Natural killer cell treated with Interleukin-12 subunit alpha and Interleukin-12 subunit beta and Interleukin-15 and Interleukin-18, amount 100 ng/mL, for 72 hours (primary cell): ENCODE measurements at places on chromosomes 2 and 18. TPM values are rescaled to one million over a fixed set of nuclear protein-coding genes. Genes with fewer than 3 reads are reported as not detected.

DNA sequence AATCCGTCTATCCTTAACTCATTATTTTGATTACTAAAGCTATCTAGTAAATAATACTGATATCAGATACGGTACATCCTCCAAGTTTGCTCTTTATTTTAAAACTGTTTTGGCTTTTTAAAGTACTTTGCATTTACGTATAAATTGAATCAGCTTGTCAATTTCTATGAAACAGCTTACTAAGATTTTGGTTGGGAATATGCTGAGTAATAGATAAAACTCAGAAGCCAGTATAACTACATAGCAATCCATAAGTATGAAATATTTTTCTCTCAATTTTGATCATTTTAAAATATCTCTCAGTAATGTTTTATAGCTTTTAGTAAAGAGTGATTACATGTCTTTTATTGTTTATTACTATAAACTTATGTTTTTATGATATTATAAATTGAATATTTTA, 116.2 kb upstream of the SOX11 start:
- no peaks in the 10 kb centered on the region for H3K36me3 ChIP-seq
- H3K27ac ChIP-seq: no peak overlapping the region
- no peak for DNase-seq
- no peaks in the 10 kb centered on the region for H3K27me3 ChIP-seq
- H3K4me3 ChIP-seq: no peak overlapping the region

DNA sequence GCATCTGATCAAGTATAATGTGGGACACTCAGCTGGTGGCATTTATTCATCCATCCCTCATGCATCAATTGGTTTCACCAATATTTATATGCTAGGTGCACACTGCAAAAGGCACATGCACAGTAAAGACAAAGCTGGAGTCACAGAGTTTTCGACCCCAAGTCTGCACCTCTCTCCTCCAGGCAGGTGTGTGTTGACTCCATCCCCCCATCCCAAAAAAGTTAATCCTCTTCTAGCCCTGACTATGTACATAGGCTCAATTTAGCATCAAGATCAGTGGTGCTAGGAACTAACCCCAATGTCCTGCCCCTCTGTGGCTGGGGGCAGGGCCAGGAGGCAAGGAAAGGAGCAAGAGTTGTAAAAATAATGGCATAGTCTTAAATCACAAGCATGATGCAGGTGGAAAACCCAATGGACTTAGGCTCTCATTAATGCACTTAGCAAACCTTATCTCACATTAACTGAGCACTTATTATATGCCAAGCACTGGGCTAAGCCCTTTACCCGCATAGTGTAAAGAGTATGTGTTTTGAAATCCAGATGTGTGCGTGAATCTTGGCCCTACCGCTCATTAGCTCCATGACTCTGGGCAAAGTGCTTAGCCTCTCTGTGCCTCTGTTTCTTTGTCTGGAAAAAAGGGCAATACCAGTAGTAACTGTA, 3.1 kb downstream of the EVA1A start:
- peaks cover 36% of the 10 kb centered on the region for H3K27me3 ChIP-seq
- H3K4me1 ChIP-seq: no peaks in the 10 kb centered on the region
- no peaks in the 10 kb centered on the region for H3K36me3 ChIP-seq
- no peak overlapping the region for H3K27ac ChIP-seq
- DNase-seq: no peak

GRCh38 chr2:205996161-205996560, 89.8 kb downstream of the INO80D start:
- DNase-seq: no peak
- peaks cover 5% of the 10 kb centered on the region for H3K36me3 ChIP-seq
- H3K4me3 ChIP-seq: no peak overlapping the region
- H3K4me1 ChIP-seq: peaks cover 11% of the 10 kb centered on the region
- H3K27ac ChIP-seq: no peak overlapping the region

GRCh38 chr2:119158563-119159347, at the start of gene C1QL2:
Gene C1QL2, minus strand, starts transcription at chr2:119158751. Its CDS starts 482 bp downstream, at chr2:119158269.
- H3K27me3 ChIP-seq: peaks cover 51% of the 10 kb centered on the region
- no peaks in the 10 kb centered on the region for H3K4me1 ChIP-seq
- no peaks in the 10 kb centered on the region for H3K36me3 ChIP-seq
- H3K4me3 ChIP-seq: no peak within 1 kb of the TSS

DNA sequence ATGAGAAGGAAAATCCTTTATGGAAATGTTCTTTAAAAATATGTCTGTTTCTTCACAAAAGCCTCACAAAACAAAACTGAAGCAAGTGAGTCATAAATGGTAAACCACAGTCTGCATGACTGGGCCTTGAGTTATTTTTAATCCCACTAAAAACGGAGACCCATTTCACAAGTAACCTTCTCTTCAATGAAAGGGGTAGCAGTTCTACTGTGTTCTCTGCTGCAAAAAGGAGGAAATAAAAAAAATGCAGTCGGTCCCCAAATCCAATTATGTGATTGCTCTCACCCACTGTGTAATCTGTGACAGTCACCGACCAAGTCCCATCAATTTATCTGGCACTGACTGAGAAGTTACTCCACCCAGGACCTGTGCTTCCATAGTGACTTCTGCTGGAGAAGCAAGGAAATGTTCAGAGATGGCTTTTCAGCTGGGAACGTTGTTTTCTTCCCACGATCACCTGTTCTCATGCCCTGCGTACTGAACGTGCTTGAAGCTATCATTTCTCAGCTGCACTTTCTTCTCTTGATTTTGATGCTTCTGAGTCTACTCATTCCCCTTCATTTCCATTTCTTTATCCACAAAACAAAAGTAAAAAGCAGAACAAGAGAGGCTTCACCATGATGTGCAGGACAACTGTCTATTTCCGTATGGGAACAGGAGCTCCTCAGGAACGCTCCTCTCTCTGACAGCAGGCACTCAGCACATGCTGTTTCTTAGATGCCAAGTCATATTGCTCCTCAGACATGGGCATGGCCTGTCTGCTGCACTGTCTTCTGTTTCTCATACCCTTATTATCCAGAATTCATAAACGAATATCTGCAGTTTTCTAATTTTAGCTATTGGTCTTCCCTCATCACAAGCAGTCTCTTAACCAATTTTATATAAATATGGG, 80.0 kb upstream of the TMEM200C start:
- peak overlapping the region; percentile 22 for H3K4me3 ChIP-seq
- no peak overlapping the region for H3K27ac ChIP-seq
- H3K4me1 ChIP-seq: peaks cover 14% of the 10 kb centered on the region
- no peaks in the 10 kb centered on the region for H3K36me3 ChIP-seq
- no peak for DNase-seq

DNAJC5G gene
- total RNA-seq: not detected

CELF4 gene
- not detected for total RNA-seq

EPB41L3 gene
- total RNA-seq: not detected

DNA sequence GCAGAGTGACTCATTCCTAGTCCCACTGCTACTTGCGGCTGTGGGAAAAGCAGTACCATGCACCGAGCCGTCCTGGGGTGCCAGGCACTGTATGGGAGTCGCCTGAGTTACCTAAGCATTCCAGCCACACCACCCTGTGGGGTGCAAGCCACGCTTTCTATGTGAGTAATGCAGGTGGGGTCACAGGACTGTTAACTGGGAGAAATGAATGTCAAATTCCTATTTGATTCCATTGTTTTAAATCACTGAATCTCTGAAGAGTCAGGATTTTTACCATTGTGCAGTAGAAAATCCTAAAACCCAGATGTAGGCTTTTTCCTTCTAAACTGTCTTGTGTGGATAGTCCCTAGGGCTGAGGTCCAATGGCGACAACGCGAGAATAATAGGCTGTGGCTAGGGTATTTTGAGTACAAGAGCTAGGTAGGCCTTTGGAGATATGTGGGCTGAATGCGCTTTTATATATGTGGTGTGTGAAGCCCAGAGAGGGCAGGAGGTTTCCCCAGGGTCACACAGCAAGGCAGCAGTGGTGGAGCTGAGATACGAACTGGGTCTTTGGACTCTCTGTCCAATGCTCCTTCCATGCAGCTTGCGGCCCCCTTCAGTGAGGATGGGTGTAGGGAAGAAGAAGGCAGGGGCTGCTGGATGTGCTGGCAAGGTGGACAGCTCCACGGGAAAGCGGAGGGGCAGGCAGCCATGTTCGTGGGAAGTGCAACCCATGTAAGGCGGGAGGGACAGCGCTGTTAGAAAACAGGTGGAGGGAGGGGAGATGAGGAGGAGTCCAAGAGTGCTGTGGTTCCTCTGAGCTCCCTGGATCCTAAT, 83.2 kb downstream of the DDX1 start:
- no peak for DNase-seq
- H3K36me3 ChIP-seq: no peaks in the 10 kb centered on the region
- no peak overlapping the region for H3K4me3 ChIP-seq

SCN7A gene
- not detected for total RNA-seq

POTEC gene
- not detected for total RNA-seq

NCKAP5 gene
- total RNA-seq: not detected

GRCh38 chr2:85814802-85815550, 61.2 kb downstream of the ATOH8 start:
- no peaks in the 10 kb centered on the region for H3K4me1 ChIP-seq
- DNase-seq: no peak
- H3K27me3 ChIP-seq: no peaks in the 10 kb centered on the region

DNA sequence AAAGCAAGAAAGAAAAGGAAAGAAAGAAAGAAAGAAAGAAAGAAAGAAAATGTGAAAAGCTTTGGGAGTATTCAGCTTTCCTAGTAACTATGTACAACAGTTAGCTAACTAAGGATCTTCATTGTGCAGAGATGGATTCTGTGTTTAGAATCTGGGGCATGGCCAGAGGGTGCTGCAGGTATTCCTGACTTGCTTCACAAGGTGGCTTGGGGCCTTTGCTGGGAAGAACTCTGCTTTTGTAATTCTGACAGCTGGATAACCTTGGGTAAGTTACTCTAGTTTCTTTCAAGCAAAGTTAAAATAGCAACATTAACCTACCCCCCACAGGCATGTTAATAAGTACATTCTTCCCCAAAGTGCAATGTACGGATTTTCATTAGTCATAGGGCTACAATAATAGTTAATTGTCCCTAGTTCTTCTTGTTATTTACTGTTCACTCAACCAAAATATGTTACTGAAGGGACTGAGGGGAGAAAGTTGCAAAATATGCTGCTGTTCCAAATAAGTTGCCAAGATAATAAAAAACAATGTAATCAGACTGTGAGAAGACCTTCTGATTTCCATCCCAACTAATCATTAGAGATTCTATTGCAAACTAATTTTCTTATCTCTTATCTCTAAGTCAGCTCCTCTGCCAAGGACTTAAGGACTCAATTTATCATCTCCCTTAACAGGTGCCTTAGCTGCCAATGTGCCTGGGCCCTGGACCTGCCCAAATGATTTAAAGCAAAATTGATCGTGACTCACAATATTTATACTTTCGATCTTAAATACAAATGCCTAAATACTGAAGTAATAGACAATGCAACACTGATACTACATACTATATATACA, 50.3 kb downstream of the SERPINB8 start:
- no peaks in the 10 kb centered on the region for H3K36me3 ChIP-seq
- peaks cover 12% of the 10 kb centered on the region for H3K27me3 ChIP-seq
- H3K4me3 ChIP-seq: no peak overlapping the region

TUBA3E gene
- total RNA-seq: not detected

IL18RAP gene
- total RNA-seq: 159 TPM

CMPK2 gene
- 5.7 TPM for total RNA-seq

GPR55 gene
- total RNA-seq: 0.26 TPM

TEX44 gene
- not detected for total RNA-seq

DNA sequence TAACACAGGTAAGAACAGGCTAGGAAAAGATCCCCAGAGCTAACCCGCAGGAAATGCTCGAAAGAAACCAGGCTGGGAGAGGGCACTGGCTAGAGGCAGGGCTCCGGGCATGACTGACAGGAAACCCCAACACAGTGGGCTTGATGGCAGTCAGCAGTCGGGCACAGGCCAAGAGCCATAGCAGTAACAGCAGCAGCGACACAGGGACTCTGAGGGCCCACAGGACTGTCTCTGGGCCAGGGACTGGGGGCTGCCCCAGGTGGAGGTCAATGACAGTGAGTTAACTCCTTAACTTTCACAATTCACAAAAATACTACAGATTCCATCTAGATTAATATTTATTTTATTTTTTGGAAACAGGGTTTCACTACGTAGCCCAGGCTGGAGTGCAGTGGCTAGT, 37.3 kb upstream of the ASPRV1 start:
- H3K36me3 ChIP-seq: no peaks in the 10 kb centered on the region
- no peaks in the 10 kb centered on the region for H3K27me3 ChIP-seq
- H3K4me3 ChIP-seq: no peak overlapping the region
- no peak overlapping the region for H3K27ac ChIP-seq

DNA sequence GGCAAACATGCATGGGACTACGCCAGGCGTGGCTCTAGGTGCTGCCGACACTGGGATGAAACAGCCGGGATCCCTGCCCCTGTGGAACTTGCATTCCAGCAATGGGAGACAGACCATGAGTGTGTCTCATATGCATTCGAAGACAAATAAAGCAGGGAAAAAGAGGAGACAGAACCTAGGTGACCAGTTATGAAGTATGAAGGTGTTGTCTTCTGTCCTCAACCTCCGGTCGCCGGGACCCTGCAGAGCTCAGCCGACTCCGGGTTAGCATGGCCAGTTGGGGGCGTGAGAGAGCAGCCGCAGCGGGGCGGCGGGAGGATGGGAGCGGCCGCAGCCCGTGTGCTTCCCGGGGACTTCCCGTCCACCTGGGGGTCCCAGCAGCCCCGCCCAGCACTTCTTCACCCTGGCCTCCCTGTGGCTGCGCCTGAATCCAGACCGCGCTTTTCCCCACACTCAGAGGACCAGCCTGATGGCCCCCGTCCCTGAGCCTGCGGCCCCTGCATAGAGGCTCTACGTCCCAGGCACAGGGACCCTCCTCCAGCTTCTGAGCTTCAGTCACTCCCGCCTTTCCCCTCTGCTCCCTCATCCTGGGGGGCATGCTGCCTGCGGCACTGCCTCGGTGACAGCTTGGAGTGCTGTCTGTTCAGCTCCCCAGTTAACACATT, 11.4 kb downstream of the ID2 start:
- no peak overlapping the region for H3K27ac ChIP-seq
- peak overlapping the region; percentile 27 for H3K4me3 ChIP-seq
- peaks cover 6% of the 10 kb centered on the region for H3K4me1 ChIP-seq

DNA sequence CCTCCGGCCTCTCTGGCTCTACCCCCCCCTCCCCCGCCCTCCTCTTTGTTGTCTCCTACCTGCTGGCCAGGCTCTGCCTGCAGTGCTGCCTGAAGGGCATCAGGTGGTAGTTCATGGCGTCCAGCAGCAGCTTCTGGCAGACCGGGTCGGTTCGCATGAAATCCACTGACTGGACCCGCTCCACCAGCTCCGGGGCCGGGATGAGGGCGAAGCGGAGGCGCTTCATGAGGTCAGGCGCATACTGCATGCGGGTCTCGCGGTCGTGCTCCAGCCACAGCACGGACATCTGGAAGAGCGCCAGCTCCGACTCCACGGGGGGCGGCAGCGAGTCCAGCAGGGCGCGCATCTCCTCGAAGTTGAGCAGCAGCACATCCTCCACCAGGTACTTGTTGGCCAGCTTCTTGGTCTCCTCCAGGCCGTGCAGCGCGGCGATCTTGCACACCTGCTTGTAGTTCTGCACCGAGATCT, 3.2 kb downstream of the KLHL14 start:
- no peak for DNase-seq
- H3K4me1 ChIP-seq: no peaks in the 10 kb centered on the region
- H3K27ac ChIP-seq: no peak overlapping the region
- peaks cover 11% of the 10 kb centered on the region for H3K36me3 ChIP-seq
- H3K4me3 ChIP-seq: no peak overlapping the region
